ENCODE measurements at places on chromosomes 11 and 22. TPM values are rescaled to one million over a fixed set of nuclear protein-coding genes. Genes with fewer than 3 reads are reported as not detected.

- DNase-seq, result no peak
Measured at GRCh38 chr11:92489826-92490399, 265.3 kb downstream of the FAT3 start.

DNA sequence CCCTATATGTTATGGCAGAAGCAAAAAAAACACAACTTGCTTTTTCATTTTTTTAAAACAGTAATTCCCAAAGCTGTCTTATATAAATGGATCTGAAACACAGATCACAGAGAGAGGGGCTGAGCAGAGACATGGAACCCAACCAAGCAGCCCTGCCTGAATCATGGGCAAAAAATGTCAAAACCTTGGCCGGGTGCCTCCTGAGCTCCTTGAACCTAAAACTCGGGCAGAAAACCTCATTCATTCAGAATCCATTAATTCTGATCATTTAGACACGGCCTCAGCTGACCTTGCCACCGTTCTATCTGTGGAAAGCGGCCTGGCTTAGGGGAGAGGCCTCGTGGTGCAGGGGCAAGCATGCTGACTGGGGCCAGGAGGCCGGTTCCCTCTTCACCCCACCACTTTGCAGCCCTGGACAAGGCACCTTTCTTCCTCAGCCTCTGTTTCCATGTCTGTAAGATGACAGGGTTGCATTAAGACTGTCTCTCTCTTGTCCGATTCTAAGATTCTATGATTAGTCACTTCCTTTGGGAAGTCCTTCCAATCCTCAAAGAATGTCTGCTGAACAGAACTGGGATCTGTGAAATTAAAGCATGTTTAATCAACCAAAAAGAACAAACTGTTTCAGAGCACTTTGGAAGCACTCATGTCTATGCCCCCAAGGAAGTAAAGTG lies 26.0 kb downstream of the TENM4 start:
- DNase-seq, result no peak

DNA sequence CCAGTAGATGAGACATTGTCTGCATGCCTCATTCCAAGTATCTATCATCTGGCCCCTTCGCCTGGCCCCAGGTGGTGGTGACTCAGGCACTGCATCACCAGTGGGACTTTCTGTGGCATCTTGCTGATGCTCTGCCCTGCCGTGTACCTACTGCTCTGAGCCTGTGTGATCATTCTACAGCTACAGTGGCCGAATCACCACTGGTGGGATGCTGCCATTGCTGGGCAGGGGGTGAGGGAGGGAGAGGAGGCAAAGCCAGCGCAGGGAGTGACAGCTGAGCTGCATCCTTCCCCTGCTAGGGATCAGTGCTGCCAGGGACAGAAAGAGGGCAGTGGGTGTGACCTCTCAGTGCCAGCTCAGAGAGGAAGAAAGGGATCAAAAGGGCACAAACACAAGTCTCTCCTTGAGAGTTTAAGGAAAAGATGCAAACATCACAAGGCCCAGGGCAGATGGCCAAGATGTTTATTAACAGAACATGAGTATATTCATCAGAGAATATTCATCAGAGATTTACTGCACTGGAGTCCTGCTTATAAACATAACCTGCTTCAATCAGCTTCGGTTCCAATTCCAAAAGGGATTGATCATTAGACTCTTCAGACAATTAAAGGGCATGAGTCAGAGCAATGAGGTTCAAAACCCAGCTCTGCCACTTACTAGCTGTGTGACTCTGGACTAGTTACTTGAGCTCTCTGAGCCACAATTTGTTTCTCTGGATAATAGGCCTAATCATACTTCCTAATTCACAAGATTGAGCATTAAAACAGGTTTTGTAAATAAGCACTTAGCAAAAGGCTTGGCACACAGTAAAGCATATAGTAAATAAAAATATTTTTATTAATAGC lies 109.8 kb downstream of the NAT10 start:
- DNase-seq, result no peak

- no peak for DNase-seq
Measured at GRCh38 chr11:103681855-103682254, 354.6 kb upstream of the DDI1 start.

DNA sequence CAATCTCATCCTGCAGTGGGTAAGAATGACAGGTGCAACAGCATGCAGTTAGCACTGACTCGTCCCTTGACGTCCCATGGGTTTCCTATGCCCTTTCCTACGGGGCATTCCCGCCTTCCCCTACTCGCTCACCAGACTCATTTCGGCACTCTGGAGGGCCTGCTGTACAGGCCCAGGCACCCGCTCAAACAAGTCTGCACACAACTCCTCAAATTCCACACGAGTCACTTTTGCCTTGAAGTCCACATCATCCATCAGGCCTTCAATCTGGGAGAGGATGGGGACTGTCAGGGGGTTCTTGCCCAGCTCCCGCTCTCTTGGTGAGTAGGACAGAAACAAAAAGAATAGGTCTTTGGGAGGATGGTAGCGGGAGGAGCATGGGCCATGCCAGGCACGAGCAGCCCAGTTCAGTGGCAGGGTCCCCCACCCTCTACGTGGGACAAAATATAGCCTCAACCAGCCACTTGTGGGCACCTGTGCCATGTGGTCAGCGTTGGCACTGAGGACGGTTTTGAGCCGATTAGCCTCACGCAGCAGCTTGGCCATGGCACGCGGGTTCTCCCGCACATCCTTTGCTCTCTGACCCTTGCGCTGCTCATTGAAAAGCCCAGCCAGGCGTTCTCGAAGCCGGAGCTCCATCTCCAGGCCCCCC lies 4.7 kb downstream of the HYOU1 start:
- DNase-seq, result no peak

DNA sequence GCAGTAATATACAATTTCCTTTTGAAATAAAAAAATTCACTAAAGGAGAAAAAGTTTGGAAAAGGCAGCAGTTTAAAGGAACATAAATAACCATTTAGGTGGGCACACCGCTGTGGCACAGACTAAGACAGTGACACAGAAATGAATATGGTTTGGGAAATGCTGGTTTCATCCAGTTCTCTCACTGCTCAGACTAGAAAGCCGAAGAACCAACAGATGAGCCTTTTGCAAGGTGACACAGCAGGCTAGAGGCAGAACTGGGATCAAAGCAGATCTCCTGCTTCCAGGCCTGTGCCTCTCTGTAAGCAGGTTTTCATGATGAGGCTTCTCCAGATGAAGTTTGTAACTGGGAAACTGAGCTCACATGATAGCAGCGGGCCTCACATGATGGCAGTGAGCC lies 380.0 kb upstream of the NARS2 start:
- no peak for DNase-seq

DNA sequence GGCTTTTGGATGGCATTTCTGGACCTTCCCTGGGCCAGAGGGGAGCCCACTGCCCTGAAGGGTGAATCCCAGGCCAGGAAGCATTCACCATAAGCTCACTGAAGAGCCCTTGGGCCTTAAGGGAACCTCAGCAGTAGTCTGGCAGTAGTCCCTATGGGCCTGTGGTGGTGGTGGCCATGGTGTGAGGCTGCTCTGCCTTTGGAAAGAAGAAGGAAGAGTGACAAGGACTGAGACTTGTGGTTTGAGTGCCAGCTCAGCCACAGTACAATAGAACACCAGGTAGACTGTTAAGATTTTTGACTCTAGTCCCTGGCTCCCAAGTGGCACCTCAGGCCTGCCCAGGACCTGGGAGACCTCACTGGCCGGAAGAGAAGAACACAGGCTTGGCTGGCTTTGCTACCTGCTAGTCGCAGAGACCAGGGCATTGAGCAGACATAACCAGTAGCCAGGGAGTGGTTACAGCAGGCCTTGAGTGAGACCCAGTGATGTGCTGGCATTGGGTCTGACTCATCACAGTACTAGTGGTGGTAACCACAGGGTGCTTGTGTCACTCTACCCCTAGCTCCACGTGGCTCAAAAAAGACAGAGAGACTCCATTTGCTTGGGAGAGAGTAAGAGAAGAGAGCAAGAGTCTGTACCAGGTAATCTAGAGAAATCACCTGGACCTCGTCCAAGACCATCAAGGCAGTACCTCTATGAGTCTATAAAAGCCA lies 259.8 kb upstream of the BLID start:
- no peak for DNase-seq

DNA sequence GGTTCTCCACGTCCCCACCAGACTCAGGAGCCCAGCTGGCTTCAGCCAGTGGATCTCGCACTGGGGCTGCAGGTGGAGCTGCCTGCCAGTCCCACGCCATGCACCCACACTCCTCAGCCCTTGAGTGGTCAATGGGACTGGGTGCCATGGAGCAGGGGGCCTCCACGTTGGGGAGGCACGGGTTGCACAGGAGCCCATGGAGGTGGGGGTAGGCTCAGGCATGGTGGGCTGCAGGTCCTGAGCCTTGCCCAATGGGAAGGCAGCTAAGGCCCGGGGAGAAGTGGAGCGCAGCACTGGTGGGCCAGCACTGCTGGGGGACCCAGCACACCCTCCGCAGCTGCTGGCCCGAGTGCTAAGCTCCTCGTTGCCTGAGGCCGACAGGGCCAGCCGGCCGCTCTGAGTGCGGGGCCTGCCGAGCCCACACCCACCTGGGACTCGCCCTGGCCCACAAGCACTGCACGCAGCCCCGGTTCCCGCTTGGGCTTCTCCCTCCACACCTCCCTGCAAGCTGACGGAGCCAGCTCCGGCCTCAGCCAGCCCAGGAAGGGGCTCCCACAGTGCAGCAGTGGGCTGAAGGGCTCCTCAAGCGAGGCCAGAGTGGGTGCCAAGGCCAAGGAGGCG lies 258.5 kb upstream of the PDGFD start:
- DNase-seq, result peak; percentile 36

DNA sequence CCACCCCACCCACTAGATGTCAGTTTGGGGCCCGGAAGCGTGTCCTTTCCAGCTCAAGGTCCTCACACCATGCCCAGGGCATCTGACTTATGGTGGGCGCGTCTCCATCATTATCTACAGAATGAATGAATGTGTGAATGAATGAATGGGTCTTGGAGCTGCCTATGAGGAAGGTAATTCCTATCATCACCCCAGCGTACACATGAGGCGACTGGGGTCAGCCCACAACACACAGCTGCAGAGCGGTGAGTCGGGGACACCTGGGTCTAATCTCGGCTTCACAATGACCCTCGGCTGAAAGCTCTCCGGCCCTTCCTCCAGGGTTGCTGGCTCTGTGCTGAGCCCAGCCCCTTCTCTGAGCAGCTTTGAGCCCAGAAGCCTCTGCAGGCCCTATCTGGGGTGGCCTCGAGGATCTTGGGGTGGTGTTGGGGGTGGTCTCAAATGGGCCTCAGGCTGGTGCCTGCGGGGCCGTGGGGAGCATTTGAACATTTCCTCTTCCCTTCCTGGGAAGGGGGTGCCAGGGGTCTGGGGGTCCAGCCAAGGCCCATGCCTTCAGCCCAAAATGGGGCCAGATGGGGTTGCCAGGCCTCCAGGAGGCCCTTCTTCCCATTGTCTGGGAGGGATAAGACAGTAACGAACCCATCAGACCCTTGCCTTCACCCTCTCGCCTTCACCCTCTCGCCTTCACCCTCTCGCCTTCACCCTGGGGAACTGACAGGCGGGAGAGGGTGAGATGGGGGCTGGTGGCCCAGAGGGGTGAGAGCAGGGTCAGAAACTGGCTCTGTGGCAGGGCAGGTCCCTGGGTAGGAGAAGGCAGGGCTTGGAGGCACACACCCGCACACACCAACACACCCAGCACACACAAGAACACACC lies 82.4 kb downstream of the MYEOV start:
- DNase-seq, result no peak

GRCh38 chr22:27588268-27588667 lies 213.3 kb downstream of the MN1 start:
- DNase-seq, result no peak

GRCh38 chr11:99154277-99154676 lies 133.5 kb downstream of the CNTN5 start:
- no peak for DNase-seq

- no peak for DNase-seq
Measured at GRCh38 chr11:71236836-71237475, 15.4 kb downstream of the SHANK2 start.

DNA sequence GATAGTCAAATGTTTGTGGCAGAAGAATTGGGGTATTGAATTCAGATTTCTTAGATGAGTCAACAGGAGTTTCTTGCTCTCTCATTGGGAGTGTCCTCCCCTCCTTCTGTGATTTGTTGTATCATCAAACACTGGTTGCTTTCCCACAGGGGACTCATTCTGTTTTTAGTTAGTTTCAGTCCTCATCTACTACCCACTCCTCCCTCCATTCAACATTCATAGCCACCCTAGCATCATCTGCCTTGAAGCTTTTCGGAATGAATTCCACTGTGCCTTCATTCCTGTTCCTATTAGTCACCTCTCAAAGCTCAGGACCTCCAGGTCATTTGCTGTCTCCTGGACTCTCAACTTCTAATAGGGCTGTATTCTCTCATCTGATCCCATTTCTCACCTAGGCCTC lies 31.5 kb upstream of the RAB38 start:
- DNase-seq, result no peak

DNA sequence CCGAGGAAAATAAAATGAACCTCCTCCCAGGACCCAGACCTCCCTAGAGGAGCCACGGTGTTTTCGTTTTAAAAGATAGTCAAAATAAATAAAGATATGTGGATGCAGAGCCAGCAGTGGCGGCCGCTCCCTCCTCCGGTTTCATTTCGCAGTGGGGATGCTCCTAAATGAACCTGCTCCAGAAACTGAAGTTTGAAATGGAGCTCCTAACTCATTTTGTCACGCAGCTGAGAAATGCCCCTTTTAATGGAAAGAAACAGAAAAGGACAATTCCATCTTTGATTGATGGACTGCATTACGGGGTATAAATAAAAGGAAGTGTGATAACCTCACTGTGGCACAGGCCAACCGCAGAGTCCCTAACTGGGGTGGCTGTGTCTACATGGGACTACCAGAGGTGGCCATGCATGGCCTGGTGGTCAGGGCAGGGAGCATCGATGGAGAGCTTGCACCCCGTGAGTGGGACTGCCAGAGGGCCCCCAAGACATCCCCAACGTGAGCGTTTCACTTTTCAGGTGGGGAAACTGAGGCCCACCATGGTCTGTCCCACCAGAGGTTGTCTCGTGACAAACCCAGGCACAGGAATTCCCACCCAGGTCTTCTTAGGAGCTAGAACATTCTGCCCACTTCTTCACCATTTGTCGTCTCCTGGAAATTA lies 426.6 kb downstream of the BRD1 start:
- peak; percentile 11 for DNase-seq

DNA sequence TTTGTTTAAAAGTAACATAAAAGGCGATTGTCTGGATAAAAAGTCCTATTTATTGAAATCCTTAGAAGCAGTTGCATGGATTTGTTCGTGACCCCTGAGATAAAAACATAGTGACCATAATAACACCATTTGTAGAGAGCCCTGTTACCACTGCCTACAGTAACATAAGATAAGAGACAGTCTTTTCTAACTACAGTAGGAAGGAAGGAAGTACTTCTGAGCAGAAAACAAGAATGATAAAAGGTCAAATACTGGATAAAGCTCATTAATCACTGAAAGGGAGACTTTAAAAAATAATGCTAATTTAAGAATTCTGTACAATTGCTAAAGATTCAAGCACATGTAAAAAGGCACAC lies 47.1 kb upstream of the SOX6 start:
- no peak for DNase-seq

Gene APOL4
- 29.0 TPM for total RNA-seq

Gene WNT7B
- total RNA-seq, result 6.3 TPM

Gene OR2AG2
- total RNA-seq, result 0.09 TPM

Gene TPST2
- total RNA-seq, result 63.1 TPM

Gene BDNF
- 3.4 TPM for total RNA-seq

Gene TRIM49
- not detected for total RNA-seq

Gene UPK2
- total RNA-seq, result not detected
